ENCODE measurements at places on chromosomes 2 and 18.

DNA sequence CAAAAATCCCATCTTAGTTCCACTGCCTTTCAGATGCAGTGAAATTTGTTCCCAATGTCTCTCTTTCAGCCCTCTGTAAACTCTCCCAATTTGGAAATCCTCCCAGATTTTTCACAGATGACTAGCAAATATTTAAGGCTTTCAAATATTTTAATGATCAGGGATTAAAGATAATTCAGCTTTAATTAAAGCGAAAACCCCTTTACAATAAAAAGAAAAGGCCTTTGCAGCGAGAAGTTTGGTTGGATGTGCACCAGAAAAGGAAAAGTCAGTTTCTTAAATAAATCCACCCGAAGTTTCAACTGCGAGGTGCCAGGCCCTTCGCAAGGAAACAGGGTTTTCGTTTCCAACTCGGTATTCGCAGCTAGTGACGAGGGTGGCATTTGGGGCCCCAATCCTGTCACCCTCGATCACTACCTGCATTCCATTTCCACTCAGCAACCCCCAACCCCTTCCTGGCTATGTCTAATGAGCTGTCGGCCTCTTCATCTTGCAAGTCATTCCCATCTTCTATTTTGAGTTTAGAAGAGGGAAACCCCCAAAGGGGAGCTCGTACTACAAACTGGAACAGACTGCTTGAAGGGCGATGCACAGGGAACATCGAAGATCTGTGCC is 1.5 kb downstream of the RAX start:
- DNase-seq: no peak

- DNase-seq: no peak
Observed at GRCh38 chr2:163723881-163724280, 11.9 kb downstream of the FIGN start.

GRCh38 chr2:129623783-129624182 is 355.7 kb upstream of the RAB6C start:
- no peak for DNase-seq

- no peak for DNase-seq
Observed at GRCh38 chr2:32755666-32756065, 127.8 kb downstream of the TTC27 start.

- no peak for DNase-seq
Observed at GRCh38 chr2:240688553-240688919, 3.1 kb upstream of the AQP12A start.
